ENCODE measurements at places on chromosomes 7 and 10.
A peak's percentile ranks its signal among the peaks of the same experiment; 100 is the strongest.

DNA sequence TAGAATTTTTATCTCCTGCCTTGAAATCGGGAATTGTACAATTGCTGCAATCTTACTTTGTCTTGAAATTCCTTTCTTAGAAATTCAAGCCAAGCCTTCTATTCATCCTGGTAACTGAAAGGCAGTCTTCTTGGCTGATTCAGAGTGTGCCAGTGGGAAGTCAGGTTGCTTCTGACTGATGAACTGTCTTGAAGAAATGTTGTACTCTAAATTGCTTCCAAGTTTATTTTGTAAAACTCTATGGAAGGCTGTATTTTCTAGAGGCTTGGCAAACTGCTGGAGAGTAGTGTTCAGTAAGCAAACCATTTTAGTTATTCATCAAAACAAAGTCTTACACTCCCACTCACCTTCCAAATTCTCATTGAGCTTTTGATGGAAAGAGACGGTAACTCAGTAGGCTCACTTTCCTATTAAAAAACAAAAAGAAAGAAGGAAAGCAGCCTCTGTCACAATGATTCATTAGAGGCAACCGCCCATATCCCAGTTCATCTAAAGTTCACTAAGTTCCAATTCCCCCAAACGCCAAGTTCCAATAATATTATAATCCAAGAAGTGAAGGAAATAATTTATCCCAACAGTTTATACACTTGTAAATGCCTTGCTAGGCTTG, 187.9 kb upstream of the MALRD1 start:
- no peak for DNase-seq

DNA sequence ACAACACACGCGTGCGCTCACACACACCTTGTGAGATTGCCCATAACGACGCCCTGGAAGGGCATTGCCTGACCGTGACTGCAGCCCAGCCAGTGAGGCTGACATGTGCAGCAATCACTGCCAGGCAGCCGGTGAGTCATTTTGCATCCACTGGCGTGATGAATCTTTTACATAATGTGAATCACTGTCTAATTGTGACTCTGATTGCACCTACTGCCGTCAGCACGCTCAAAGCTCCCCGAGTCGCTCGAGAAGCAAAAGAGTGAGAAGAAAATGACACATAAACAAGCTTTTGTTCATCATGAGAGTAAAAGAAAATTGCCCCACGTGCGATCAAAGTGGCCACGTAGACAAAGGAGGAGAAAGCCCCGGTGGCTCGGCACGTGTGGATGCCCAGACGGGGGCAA, 117.4 kb upstream of the PFKP start:
- peak; percentile 8 for DNase-seq

DNA sequence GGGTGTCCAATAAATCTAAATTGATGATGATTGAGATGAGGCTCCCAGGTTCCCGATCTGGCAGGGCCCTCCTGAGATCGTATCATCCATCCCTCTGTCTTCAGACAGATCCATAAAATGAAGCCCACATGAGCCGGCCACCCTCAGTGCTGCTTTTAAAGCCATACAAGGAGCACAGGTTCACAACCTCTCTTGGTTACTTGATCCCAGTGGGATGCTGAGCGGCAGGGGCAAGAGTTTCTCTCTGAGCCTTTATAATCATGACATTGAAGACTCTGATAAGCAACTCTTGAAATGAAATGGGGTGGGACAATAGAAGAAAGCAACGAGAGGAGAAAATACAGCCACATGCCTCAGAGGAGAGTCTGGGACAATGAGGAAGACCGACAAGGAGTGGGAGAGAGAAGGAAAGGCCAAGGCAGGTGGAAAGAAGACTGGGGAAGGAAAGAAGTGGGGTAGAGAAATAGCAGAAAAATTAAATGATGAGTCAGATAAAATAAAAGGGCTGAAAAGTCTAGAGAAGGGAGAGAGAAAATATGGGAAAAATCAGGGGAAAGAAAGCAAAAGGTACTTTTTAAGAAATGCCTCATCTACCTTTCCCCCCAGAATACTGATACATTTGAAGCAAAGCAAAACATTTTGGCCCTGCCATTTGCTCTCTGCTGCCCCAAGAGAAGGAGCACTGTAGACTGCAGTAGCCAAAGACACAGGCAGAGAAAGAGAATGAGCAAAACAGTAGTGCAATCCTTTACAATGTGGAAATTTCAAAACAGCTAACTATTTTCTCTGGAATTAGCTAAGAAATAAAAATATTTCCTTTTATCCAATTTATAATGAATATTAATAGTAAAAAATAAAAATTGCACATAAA, 14.6 kb downstream of the GBX1 start:
- DNase-seq = no peak

GRCh38 chr7:151728286-151728660, 148.6 kb downstream of the PRKAG2 start:
- DNase-seq = no peak

- DNase-seq = peak; percentile 90
These were observed 31.9 kb downstream of the ARL4A start for GRCh38 chr7:12719141-12719919.

GRCh38 chr7:38178695-38179344, 775 bp downstream of the STARD3NL start:
- DNase-seq = peak; percentile 24

DNA sequence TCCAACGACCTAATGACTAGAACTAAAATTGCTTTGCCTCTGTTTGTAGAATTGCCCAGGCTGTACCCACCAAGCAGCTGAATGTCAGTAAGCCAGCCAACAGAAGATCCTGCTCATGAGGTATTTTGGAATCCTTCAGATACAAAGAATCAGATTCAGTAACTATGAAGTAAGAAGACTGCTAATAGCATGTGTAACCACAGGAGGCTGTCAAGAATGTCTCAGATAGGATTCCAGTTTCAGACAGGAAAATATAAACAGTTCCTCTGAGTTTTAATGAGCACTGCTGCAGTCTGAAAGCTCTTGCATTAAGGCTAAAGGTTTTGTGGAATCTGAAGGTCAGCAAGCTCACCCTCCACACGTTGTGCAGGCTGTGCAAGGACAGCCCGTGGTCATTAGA, 112.6 kb upstream of the ADAM12 start:
- DNase-seq = peak; percentile 54

DNA sequence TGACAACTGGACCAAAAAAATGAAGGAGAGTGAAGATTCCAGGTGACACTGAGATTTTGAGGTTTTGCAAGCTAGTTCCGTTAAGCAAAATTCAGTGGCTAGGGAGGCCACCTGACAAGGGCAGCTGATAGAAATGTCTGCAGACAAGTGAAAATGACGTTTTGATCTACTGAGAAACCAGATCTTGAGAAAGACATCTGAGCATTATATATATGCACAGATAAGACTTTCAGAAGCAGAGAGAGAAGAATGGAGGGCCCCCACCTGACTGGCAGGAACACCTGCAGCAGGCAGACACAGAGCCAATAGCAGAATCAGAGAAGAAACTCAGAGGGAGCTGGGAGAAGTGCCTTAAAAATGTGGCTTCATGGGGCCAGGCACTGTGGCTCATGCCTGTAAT, 76.1 kb upstream of the LRGUK start:
- DNase-seq = no peak

GRCh38 chr10:90860790-90861189, 3.0 kb upstream of the HTR7 start:
- no peak for DNase-seq

- DNase-seq = no peak
These were observed 20.2 kb downstream of the RAMP3 start for GRCh38 chr7:45177801-45178200.

DNA sequence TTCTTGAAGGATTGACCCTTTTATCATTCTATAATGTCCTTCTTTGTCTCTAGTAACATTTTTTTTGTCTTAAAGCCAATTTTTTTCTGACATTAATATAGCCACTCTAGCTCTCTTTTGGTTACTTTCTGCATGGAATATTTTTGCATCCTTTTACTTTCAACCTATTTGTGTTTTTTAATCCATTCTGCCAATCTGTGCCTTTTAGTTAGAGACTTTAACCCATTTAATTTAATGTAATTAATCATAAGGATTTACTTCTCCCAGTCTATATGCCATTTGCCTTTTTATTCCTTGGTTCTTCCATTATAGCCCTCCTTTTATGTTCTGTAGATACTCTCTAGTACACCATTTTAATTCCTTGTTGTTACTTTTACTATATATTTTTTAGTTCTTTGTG, 32.7 kb upstream of the RABGEF1 start:
- DNase-seq = no peak

DNA sequence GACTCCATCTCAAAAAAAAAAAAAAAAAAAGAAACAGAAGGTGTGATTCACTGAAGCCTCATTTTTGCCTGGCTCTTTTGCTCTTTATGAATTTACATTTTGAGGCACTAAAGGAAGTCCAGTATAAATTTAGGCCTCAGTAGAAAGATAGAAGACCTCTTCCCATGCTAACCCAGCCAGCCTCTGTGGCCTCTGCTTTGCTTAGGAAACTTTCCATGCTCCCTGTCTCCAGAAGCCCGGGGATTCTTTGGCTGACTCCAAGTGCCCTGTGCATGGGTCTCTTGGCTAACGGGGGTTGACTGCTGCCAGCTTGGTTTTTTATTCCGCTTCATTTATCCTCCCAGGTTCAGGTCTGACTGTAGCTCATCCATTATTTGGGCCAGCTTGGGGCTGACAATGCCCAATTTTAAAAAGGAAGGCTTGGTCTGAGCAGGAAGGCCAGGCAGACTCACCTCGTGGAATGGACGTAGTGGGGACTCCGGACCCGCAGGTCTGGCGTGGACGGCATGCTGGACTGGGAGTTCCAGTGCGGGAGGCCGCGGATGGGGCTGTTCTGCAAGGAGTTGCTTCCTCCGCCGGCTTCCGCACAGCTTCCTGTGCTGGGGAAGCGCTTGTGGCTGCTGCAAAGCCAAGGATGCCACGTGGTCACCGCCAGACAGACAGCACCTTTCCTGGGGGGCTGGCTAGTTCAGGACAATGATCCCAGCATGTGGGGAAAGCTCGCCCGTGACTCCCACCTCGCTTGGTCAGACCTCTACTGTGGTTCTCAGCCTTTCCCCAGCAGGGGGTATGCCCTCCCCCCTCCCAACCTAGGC, 72.3 kb downstream of the PRPF18 start:
- DNase-seq = no peak

GRCh38 chr7:25894902-25895791, 256.9 kb upstream of the NFE2L3 start:
- peak; percentile 29 for DNase-seq

- no peak for DNase-seq
These were observed 13.3 kb upstream of the PALD1 start for GRCh38 chr10:70465278-70465677.

DNA sequence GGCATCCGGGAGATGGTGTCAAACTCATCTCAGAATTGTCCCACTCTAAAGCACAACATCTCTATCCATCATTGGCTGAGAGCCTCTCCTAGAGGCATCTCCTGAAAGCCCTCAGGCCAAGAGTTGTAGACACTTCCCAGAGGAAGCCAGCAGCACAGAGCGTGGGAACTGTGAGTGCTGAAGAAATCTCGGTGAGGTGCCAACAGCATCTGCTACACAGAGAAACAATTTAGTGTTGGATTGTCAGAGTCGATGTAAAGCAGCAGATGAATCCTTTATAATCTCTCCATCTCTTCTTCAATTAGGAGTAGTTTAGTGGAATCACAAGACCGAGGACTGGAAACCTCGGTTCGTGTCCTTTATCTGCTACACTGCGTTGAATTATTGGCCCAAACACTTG, 172.2 kb downstream of the C7orf25 start:
- no peak for DNase-seq

DNA sequence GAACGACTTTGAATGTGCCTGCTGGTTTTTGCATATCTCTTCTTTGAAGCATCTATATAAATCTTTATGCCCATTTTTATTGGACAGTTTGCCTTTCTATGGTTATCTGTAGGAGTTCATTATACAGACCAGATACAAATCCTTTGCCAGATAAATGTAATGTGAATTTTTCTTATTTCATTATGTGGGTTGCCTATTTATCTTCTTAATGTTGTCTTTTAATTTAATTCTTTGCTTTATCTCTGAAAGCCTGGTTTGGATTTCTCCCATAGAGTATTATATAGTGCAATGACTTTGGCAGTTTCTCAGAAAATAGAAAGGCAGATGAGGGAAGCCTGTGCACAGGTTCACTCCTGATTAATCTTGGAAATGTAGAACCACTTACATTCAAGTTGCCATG, 1025.1 kb downstream of the GRM8 start:
- DNase-seq = no peak

GRCh38 chr10:124732931-124733570, 11.1 kb downstream of the FAM53B start:
- peak; percentile 53 for DNase-seq

- DNase-seq = no peak
These were observed 289.5 kb upstream of the MKLN1 start for GRCh38 chr7:131038153-131038552.

DNA sequence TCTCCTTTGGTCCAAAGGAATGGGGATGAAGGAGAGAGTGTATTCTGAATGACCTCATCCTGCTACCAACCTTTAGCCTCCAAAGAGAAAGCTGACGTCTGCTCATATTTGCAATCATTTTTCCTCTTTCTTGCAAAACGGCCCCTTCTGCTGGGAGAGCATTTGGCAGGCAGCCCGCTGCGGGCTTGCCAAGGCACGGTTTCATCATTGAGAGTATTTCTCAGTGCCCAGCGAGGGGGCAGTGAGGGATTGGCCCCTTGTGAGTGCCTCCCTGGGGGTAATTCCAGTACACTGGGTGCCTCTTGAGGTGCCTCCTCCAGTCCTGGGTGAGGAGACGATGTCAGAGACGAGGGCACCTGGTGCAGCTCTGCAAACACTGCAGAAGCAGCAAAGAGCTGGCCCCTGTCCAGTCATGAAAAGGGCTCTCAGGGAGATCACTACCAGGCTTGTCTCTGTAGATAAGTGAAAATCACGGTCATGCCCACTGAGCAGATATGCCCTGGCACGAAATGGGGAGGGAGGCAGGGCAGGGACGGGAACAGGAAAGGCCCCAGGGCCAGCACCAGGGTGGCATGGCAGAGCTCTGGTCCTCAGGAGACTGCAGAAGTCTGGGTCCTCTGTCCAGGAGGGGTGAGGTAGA, 48.7 kb upstream of the SHH start:
- DNase-seq = no peak

DNA sequence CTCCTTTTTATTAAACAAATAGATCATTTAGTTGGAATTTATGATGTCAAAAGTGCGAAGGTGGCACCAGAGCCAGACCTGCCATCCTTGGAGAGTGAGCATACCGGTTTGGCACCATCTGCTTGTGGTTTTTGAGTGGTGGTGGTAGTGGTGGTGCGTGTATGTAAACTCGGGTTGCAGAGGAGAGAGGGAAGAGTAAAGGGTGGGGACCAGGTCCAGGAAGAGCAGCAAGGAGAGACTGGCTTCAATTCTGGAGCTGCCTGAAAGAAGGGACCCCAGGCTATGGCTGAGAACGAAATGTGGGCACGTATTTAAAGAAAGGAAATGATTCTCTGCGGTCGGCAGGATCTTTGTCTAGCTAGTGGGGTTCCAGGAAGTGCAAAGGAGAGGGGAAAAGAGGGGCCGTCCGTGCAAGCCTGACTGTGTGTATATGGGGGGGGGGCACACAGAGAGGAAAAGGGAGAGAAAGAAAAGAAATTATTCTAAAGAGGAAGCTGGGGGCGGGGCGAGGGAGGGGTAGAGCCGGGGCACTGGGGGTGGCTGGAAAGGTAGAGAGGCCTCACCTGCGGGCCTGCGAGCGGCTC, 448 bp upstream of the GOLGA7B start:
- no peak for DNase-seq

- no peak for DNase-seq
These were observed 754.7 kb downstream of the SUGCT start for GRCh38 chr7:40889539-40889938.

GRCh38 chr10:113550365-113550764, 2.5 kb upstream of the HABP2 start:
- peak; percentile 15 for DNase-seq

Data from HCEC 1CT (cell line).